Activated CD4-positive, alpha-beta T cell treated with anti-CD3 and anti-CD28 coated beads for 1 hour (primary cell): ENCODE measurements at places on chromosomes 6 and 20.
A peak's percentile ranks its signal among the peaks of the same experiment; 100 is the strongest.

- DNase-seq: no peak
Observed at GRCh38 chr20:16714242-16714641, 15.6 kb upstream of the SNRPB2 start.

DNA sequence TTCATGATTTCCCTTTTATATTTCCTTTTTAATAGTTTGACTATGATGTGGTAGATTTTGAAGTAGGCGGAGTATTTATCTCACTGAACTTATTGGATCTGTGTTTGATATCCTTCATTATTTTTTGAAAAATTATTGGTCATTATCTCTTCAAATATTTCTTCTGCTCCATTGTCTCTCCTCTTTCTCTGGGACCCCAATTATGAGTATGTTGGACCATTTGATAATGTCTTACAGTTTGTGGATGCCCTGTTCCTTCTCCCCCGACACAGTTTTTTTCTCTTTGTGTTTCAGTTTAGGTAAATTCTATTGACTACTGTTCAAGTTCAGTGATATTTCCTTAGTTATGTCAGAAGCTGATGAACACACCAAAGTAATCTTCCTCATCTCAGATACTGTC lies 49.4 kb upstream of the COL10A1 start:
- DNase-seq: no peak

DNA sequence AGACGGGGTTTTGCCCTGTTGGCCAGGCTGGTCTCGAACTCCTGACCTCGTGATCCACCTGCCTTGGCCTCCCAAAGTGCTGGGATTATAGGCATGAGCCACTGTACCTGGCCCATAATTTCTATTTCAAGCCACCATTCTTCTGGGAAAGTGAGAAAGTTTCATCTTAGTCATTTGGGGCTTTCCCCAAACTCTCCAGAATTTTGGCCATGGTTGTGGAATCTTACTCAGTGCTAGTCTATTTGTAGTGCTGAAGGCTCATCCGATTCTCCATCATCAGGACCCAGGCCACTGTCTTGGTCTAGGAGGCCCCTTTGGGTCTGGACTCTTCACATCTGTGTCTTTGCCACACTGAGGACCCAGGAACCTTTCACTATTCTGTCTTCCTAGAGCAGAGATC lies 164.9 kb downstream of the EYA2 start:
- DNase-seq: no peak

DNA sequence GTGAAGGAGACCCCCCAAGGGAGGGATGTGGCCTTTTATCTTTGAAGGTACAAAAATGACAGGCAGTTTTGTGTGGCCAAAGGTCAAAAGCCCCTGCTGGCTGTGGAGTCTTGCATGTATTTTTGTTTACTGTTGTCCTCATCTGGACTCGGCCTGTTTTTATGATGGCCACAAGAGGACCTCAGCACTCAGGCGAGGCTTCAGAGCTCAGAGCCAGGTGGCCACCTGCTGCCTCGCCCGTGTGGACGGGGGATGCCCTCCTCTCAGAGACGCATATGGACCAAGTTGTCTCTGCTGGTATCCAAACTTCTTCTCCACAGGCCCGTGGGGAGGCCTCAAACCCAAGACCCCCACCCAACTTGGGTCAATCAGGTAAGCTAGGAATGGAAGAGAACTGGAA lies 118.2 kb downstream of the DACT2 start:
- no peak for DNase-seq

- DNase-seq: no peak
Observed at GRCh38 chr6:113819169-113819830, 37.8 kb upstream of the MARCKS start.

DNA sequence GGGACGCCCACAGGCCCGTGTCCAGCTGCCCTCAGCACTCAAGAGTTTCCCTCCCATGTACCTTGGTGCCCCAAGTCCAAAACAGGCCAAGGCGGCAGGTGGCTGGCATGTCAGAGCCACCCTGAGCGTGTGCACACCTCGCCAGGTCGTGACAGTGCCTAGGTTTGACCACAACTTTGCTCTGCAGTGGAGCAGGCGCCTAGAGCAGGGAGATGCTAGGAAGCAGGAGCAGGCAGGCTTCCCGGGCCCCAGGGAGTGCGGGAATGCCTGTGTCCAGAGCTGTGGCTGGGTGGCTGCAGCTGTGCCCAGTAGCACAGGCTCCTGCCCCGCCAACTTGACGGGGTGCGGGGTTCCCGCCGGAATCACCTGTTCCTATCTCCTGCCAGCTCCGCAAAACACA lies 380.8 kb upstream of the IMPG1 start:
- no peak for DNase-seq

DNA sequence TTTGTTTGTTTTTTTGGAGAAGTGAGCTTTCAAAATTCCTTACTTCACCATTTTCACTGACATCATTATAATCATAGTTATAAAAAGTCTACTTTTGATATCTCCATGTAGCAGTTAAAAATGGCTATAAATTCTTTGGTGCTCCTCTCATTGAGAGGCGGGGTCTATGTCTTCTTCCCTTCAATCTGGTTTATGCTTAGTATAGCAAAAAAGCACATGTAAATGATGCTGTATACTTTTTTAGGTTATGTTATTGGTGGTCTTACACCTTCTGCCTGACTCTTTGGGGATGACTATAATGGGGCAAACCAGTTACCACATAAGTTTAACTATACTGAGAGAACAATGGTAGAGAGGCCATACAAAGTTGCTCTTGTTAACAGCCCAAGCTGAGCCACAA lies 289.6 kb downstream of the EPM2A start:
- no peak for DNase-seq

DNA sequence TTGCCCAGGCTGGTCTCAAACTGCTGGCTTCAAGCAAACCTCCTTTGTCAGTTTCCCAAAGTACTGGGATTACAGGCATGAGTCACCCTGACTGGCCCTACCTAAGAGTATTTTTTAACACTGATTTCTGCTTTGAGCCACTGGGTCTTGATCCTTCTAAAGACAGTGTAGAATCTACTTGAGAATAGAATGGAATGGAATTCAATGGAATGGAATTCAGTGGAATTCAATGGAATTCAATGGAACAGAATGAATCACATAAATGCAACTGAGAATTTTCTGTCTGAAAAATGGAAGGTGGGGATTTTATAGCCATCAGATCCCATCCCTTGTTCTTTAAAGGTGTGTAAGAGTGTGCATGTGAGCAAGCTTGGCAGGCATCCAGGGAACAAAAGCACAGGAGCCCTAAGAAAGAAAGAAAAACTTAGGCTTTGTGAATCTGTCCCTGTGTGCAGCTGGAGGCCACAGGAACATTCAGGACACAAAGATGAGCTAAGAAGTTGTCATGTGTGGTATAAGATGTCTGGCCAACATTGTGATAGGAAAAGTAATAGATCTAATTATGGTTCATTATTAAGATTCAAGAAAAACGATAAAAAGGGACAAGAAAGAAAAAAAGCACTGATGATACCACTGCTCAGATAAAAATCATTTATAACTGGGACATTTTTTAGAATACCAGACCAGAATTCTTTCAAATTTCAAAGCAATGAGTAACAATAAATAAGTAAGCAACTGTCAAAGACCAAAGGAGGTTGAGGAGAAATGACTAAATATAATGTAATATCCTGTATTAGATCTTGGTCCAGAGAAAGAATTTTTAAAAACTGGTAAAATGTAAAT lies 681.0 kb upstream of the GJE1 start:
- no peak for DNase-seq

DNA sequence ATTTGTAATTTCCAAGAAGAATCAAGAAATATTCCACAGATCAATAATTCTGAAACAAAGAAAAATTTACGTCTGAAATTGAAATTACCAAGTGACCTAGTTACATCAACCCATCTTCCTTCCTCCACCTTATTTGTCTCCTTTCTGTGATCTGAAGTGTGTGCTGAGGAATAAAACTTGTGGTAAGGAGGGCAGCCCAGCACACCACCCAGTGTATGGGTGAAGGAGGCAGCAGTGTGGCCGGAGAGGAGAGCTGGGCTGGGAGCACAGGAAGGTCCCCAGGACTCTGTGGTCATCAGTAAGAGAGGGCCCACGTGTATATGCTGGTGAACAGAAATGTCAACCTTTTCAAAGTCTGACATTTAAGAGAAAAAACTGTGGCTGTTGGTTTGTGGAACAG lies 11.3 kb upstream of the CCR6 start:
- no peak for DNase-seq

- peak; percentile 9 for DNase-seq
Observed at GRCh38 chr6:89433252-89434149, 549 bp downstream of the ANKRD6 start.

- no peak for DNase-seq
Observed at GRCh38 chr6:157285422-157285779, 37.9 kb downstream of the TMEM242 start.

DNA sequence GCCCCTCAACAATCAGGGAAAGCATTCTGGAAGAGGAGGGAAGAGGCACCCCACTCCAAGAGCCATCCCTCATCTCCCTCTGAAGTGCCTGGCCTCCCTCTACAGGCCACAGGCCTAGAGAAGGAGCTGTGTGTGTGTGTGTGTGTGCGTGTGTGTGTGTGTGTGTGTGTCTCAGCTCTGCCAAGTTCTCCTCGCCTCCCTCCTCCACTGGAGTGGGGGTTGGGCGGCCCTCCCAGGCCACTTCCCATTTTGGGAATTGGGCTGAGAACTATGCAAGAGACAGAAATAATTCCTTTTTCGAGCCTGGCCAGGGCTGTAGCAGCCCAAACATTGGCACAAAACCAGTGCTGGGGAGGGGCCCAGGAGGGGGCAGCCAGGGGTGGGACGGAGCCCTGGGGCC lies 35.7 kb downstream of the KCNB1 start:
- no peak for DNase-seq

DNA sequence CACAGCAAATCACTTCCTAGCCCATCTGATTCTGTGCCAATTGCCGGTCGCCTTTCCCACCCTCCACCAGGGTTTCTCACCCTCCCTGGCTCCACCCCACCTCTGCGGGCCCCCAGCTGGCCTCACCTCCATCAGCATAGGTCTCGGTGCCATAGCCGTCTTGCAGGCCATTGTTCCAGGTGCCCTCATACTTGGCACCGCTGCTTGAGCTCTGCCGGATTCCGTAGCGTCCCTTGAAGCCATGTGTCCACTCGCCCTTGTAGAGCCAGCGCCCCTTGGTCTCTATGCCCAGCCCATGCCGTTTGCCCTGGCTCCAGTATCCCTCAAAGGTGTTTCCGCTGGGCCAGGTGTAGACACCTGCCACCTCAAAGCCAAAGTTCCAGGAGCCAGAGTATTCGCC lies 787 bp downstream of the JPH2 start:
- DNase-seq: no peak

GRCh38 chr20:5932796-5933195 lies 17.5 kb downstream of the TRMT6 start:
- DNase-seq: no peak

DNA sequence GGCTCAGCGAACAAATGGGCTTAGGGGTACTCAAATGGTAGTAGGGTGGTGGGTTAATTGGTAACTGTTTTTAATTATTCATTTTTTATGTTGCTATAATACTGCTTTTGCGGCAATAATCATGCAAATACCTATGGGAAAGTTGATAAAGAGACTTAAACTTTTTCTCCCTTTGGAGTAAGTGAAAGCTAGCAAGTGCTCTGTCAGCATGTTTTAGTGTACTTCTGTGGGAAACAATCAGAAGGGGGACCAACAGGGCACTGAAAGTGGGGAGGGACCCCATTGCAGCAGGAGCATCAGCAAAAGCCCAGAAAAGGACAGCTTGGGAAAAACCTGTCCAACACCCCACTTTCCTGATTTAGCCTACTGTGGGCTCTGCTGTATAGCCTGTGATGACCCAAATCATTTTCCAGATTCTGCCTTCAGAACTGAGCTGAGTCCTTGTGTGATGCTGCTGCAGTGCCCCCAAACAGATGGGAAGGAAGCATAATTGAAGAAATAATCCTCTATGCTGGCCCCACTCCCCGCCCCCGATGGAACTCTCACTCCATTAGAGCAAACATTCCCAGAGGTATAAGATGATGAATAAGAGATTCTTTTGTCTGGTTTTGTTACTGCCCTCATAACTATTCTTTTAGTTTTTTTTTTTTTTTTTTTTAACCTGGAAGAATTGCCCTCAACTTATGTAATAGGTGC lies 322.8 kb downstream of the CD83 start:
- no peak for DNase-seq

DNA sequence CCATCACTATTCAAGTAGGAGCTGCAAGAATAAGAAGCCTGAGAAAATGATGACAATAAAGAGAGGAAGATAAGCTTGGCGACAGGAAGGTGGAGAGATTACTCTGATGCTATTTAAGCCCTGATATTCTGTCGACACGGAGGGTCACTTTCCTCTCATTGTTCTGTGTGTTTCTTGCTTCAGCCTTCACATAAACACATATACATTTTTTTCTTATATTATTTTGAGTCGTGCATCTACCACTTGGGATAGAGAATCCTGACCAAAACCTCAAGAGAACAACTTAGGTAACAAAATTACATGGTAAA lies 10.5 kb downstream of the PTCHD4 start:
- no peak for DNase-seq

DNA sequence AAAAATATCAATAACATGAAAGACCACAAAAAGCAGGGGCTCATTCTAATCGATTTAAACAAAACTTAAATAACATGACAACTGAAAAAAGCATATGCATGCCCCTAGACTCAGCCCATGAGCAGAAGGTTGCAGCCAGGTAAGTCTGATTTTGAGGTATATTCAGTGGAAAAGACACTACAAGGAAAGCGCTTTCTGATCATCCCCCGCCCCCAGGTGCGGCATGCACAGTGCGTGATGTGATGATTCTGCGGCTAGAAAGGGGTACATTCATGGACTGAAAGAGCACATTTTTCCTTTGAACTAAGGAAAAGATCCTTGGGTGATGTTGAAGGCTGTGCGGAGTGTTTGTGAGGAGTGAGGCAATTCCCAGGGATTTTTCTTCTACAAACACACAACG lies 16.9 kb upstream of the FOXC1 start:
- no peak for DNase-seq

GRCh38 chr6:14921170-14921569 lies 324.7 kb upstream of the JARID2 start:
- no peak for DNase-seq

DNA sequence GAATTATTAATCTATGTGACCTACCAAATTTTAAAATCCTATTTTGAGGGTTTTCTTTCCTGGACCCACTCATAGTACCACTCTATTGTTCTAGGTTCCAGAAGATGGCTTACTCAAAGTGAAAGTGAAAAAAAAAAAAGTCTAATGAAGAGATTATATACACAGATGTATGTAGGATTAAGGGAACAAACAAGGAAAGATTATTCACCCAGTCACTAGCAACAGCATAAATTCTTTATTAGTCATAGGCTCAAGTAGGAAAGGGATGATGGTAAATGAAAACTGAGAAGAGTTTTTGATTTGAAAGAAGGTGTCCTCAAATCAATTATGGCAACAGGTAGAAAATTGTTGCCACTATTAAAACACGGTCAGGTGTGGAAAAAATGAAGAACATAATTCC lies 923.7 kb downstream of the TBC1D32 start:
- no peak for DNase-seq

GRCh38 chr6:148578837-148579565 lies 167.8 kb upstream of the UST start:
- no peak for DNase-seq
